ENCODE measurements at places on chromosomes 12 and 14.

DNA sequence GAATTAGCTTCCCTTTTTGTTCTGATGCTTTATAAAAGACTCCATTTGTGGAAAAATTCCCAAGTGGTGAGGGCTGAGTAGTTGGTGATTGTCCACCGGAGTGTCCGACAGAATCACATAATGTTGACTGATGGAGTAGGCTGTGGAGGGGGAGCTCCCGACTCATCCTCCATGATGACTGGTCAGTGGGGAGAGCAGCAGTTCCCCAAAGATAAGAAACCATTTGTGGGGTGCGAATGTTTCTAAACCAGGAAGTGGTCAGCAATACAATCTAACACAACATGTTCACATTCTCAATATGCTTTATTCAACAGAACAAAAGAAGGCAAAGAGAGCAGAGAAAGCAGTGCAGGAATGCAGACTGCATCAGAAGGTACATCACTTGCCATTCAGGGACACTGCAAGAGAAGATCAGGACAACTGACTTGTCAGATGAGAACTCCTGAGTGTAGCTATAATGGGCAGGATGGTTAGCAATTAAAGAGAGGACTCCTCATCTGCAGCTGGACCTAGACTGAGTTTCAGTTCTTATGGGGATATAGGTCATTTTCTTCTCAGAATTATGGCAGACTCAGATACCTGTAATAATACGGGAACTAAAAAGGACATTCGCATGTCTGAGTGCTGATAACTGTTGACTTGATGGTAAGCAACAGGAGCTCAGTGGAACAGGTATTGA lies 5.4 kb downstream of the KRT6B start:
- DNase-seq, result no peak

DNA sequence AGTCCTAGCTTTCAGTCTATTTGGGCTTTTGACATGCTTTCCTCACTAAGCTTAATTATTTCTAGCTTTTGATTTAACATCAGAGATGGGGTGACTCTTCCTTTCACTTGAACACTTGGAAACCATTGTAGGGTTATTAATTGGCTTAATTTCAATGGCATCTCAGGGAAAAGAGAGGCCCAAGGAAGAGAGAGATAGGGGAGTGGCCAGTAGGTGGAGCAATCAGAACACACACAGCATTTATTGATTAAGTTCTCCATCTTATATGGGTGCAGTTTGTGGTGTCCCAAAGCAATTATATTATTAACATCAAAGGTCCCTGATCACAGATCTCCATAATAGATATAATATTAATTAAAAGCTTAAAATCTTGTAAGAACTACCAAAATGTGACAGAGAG lies 1466.1 kb upstream of the SEL1L start:
- no peak for DNase-seq

DNA sequence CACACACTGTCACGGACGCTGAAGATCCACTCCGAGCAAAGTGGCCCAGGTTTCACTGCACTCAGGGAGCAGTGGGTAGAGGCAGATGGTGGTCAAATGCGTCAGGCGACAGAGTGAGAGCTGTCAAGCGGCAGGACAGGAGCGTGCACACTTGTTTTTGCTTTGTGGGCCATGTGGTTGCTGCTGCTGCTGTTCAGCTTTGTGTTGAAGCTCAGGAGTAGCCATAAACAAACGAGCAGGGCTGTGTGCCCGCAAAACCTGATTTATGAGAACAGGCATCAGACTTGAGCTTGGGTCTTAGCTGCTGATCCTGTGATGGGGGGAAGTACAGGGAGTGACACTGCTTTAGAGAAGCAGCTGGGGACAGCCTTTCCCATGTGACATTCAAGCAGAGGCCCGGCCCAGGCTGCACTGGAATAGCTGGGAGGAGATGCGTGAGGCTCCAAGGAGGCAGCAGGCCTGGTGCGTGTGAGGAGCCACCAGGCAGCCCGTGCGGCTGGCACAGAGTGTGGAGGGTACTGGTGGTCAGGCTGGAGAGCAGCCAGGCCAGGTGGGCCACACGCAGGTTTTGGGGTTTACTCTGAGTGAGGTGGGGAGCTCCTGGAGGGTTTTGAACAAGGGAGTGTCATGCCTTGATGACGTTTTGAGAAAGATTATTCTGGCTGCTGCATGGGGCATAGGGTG lies 31.1 kb upstream of the ASPG start:
- DNase-seq, result no peak

DNA sequence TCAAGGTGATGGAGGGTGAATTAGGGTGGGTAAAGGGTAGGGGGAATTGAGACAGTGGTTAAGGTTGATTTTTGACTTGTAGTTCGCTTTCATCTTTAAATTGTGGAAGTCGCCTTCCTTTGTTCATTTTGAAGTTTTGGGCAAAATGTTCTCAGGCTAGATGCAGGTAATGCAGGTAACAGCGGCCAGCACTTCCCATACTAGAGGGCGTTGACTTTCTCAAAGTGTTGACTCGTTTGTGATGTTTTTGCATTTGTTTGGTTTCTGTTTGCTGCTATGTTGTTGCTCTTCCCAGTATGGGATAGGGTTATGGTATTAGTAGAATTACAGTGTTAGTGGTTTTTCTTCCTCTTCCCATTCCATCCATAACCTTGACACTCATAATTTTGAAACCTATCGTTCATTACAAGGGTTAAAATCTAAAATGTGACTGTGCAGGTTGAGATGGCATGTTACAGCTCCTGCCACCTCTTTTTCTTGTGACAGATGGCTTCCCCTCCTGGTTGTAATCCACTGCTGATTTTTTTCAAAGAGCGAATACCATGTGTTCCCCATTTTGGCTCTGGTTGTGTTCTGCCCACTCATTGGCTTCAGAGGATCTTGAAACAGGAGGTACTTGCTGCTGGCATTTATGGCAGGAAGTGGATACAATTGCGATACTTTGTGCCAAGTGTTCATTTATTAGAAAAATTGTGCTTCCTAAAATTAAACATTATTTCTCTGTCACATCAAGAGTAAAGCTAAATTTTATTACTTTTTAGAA lies 57.1 kb downstream of the ERC1 start:
- peak; percentile 93 for DNase-seq

GRCh38 chr12:91361864-91362263 lies 179.2 kb upstream of the DCN start:
- DNase-seq, result peak; percentile 4

GRCh38 chr12:47811072-47811396 lies 8.7 kb downstream of the HDAC7 start:
- DNase-seq, result no peak

Measured in NCI-H446 treated with DMSO at 0.1 percent for 48 hours (cell line).